ENCODE measurements at places on chromosomes 3 and 15. TPM values are rescaled to one million over a fixed set of nuclear protein-coding genes. Genes with fewer than 3 reads are reported as not detected.

The CEP19 gene
- 4.3 TPM for total RNA-seq

The ECE2 gene
- not detected for total RNA-seq

The HHLA2 gene
- not detected for total RNA-seq

The CRYBG3 gene
- total RNA-seq: 45.2 TPM

The SEC61A1 gene
- 290 TPM for total RNA-seq

The KCNH8 gene
- not detected for total RNA-seq

The ZNF80 gene
- not detected for total RNA-seq

The RIOX2 gene
- total RNA-seq: 44.6 TPM

The CLSTN2 gene
- total RNA-seq: 0.14 TPM

The FHIT gene
- 1.1 TPM for total RNA-seq

The ZDHHC23 gene
- total RNA-seq: 0.74 TPM

The PTPN9 gene
- total RNA-seq: 21.4 TPM

The SLC2A2 gene
- total RNA-seq: 0.09 TPM

The AHSG gene
- not detected for total RNA-seq

The SPTSSB gene
- total RNA-seq: not detected

The DIPK2A gene
- 66.4 TPM for total RNA-seq

The SLC22A14 gene
- total RNA-seq: under 0.01 TPM

The LPCAT4 gene
- 5.4 TPM for total RNA-seq

The EPHA3 gene
- 5.7 TPM for total RNA-seq

The CD200R1 gene
- not detected for total RNA-seq

The DUOXA2 gene
- not detected for total RNA-seq

The ALCAM gene
- total RNA-seq: 63.6 TPM

The CAMK2N2 gene
- 0.14 TPM for total RNA-seq
